ENCODE measurements at places on chromosomes 6 and 20.

- DNase-seq = no peak
Observed at GRCh38 chr6:29651413-29652197, 5.3 kb upstream of the MOG start.

DNA sequence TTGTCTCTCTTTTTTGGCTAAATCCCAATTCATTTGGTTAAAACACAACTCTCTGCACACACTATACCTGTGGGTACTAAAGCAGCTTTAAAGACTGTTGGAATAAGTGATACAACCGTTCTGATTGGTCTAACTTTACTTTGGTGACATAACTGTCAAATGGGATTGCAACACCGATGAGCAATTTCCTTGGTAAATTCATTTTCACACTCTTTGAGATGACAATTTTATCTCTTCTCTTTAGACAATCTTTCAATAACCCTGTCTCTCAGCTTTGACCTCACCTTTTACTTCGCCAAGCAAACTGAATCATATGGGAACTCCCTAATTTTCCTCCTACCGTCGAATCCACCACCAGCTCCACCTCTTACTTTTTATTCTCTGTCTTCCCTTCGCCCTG, 60.8 kb downstream of the ECT2L start:
- no peak for DNase-seq

- no peak for DNase-seq
Observed at GRCh38 chr20:31473331-31474096, 1.4 kb downstream of the DEFB124 start.

GRCh38 chr20:36523341-36523740, 18.0 kb upstream of the MYL9 start:
- no peak for DNase-seq

GRCh38 chr6:164579035-164579434, 730.4 kb downstream of the C6orf118 start:
- DNase-seq = no peak

- no peak for DNase-seq
Observed at GRCh38 chr6:116369540-116369939, 1.2 kb upstream of the DSE start.

- DNase-seq = no peak
Observed at GRCh38 chr6:38487423-38487822, 152.3 kb downstream of the BTBD9 start.

Measured in NCI-H187 (cell line).